ENCODE measurements at places on chromosomes 16 and 17.

- DNase-seq, result no peak
Measured at GRCh38 chr17:16900288-16900882, 71.5 kb downstream of the TNFRSF13B start.

DNA sequence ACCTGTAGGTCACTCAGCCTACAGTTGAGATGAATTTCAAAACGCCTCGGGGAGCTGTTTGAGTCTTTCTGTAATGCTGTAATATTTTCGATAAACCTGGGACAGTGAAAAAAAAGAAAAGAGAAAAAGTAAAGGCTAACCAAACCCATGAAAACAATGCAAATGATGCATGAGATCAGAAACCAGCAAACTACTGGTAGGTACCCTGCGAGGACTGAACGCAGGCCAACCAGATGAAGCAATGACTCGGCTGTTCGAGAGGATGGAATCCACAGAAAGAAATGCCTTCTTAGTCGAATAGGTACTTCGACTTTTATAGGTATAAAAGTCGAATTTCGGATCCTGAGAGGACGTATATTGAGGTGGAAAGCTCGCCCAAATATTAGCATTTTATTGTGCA, 509 bp upstream of the ATAD5 start:
- DNase-seq, result no peak

DNA sequence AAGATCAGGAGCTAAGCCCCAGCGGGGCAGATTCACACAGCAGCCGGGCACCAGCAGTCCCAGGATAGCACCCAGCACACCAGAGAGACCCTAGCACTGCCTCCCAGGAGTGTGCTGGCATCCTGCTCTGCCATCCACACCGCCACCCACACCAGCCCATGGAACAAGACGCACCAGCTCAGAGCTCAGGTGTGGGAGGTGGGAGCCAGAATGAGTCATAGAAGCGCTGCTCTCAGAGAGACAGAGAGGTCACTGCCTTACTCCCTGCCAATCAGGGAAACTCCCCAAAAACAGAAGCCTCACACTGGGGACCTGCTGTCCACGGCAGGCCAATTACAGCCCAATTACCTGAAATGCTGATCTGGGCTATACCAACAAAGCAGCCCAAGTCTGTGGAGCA, 64.9 kb downstream of the CDYL2 start:
- no peak for DNase-seq

GRCh38 chr16:49635009-49635350, 220.9 kb downstream of the ZNF423 start:
- DNase-seq, result no peak

DNA sequence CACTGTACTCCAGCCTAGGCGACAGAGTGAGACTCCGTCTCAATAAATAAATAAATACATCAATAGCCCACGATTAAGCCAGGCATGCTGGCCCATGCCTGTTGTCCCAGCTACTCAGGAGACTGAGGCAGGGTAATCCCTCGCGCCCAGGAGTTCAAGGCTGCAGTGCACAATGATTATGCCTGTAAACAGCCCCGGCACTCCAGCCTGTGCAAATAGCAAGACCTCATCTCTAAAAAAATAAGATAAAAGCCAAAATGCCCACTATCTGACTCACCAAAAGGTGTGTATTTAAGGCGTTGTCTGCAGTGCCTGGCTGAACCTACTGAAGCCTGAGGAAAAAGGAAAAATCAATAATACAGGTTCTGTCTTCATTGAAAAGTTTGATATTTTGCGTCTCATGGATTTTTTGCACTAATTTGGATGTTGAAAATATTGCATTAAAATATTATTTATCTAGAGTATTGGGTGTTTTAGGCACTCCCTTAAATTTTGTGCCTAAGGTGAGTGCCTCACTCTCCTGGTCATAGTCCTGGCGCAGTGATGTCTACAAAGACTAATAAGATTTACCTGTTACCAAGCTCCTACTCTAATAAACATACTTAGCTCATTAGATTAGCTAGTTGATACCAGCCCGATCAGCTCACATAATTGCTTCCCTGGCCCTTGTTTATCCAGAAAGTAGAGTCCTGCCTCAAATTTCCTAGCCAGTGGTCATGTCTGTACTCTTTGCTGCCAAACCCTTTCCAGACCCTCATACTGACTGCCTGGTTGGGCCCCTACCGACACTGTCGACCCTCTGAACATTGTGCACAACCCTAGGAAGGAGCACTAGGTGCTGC, 24.7 kb upstream of the TOB1 start:
- DNase-seq, result no peak

DNA sequence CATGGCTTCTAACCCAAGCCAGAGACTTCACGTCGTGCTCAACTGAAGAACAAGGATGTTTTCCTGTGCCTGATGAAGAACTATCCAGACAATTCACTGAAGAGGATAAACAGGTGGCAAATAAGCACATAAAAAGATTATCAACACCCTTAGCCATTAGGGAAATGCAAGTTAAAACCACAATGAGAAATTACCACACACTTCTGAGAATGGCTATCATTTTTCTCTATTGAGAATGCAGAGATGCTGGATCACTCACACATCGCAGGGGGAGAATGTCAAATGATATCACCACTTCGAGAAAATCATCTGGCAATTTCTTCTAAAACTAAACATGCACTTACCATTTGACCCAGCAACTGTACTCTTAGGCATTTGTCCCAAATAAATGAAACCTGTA, 162.8 kb downstream of the IRX3 start:
- no peak for DNase-seq

DNA sequence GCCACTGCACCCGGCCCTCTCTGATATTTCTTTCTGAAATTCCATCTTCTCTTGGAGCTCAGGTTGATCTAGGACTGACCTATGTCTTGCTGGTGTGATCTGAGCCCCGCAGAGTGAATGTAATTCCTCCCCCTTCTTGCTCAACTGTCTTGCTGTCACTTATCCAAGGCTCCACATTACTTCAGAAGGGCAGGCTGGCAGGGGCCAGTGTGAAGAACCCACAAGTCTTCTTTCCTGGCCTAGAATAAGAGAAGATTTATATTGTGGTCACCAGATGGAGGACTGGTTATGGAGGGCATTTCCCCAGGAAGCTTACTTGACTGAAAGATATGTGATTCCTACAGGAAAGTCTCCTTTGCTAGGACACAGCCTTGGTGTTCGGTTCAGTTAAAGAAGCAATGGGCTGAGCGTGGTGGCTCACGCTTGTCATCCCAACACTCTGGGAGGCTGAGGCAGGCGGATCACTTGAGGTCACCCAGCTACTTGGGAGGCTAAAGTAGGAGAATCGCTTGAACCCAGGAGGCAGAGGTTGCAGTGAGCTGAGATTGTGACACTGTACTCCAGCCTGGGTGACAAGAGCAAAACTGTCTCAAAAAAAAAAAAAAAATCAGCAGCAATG, 13.4 kb downstream of the ITGAL start:
- peak; percentile 32 for DNase-seq

DNA sequence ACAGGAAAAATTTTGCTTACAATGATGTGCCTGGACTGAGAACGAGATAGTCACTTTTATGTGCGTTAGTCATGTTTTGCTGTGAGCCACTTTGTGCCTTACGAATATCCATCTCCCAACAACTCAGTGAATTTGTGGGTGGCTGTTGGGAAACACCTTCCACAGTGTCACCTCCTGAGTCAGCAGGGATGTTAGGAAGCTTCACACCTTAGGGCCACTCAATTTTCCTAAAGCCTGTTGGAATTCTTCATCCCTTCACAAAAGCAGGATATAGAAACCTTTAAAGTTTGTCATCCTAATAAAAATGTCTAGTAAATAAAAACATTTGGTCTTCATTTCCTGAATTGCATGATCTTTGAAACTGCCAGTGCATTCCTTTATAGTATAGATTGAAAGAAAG, 4.3 kb upstream of the KRTAP3-1 start:
- DNase-seq, result no peak
